ENCODE measurements at places on chromosomes 5 and 9.

- no peak for DNase-seq
Measured at GRCh38 chr5:2300421-2300820, 417.7 kb upstream of the IRX4 start.

GRCh38 chr5:148733601-148734438, 79.5 kb upstream of the HTR4 start:
- DNase-seq, result peak; percentile 25

- DNase-seq, result no peak
Measured at GRCh38 chr5:10333154-10334006, 20.1 kb upstream of the MARCHF6 start.

GRCh38 chr9:82490019-82490499, 501.5 kb downstream of the SPATA31D1 start:
- DNase-seq, result no peak

DNA sequence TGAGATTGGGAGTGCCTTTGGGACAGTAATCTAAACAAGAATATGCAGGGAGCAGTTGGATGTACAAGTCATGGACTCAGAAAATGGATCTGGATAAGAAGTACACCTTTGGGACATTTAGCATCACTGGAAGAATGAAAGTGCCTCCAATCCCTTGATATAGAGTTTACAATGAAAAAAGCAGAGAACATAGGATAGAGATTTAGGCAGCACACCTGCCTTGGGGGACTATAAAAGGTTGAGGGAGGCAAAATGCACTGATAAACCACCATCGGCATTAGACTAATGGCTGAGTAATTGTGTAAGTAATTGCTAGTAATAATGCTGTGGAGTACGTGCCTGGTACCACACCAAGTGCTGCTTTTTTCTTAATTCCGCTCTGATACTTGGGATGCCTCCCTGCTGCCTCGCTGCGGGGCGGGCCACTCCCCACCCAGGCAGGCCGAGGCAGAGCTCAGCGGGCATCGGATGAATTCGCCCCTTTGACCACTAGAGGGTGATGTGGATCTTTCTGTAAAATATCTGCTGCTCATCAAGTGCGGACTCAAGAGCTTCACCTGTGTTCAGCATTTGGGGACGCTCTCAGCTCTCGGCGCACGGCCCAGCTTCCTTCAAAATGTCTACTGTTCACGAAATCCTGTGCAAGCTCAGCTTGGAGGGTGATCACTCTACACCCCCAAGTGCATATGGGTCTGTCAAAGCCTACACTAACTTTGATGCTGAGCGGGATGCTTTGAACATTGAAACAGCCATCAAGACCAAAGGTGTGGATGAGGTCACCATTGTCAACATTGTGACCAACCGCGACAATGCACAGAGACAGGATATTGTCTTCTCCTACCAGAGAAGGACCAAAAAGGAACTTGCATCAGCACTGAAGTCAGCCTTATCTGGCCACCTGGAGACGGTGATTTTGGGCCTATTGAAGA, 99.9 kb downstream of the ANKRD18B start:
- peak; percentile 60 for DNase-seq

GRCh38 chr5:138975098-138975847, 100.1 kb upstream of the LRRTM2 start:
- no peak for DNase-seq

DNA sequence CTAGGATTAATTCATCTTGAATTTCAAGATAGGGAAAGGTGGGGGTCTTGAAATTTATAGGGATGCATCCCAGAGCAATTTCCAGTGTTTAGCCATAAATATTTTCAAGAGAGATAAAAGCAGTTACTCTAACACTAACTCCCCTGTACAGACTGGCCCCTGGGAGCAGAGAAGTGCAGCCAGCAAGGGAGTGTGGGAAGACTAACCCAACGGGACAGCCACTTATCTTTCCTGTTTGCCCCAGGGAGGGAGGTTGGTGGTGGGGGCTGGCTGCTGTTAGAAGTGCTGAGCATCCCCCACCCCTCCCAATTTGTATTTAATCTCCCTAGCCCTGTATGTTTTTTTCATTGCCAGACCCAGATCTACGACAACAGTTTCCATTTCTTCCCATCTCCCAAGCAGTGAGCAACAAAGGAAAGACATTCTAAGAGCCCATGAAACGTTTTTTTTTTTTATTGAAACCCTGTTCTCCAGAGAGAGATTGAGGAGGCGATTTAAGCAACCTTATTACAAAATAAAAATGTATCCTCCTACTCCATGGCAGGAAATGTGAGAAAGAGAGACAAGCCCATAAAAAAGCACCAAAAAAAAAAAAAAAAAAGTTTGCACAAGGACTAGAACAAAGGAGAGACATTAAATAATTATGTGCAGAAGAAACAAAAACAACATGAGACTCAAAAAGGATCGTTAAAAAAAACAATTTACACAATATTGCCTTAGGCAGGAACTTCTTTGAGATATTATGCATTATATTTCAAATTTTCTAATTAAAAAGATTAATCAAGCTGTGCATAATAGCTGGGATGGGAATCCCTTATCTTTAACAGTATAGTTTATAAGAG, 343.4 kb downstream of the ARHGEF28 start:
- no peak for DNase-seq

GRCh38 chr5:73674669-73675004, 48.6 kb downstream of the ARHGEF28 start:
- DNase-seq, result no peak

DNA sequence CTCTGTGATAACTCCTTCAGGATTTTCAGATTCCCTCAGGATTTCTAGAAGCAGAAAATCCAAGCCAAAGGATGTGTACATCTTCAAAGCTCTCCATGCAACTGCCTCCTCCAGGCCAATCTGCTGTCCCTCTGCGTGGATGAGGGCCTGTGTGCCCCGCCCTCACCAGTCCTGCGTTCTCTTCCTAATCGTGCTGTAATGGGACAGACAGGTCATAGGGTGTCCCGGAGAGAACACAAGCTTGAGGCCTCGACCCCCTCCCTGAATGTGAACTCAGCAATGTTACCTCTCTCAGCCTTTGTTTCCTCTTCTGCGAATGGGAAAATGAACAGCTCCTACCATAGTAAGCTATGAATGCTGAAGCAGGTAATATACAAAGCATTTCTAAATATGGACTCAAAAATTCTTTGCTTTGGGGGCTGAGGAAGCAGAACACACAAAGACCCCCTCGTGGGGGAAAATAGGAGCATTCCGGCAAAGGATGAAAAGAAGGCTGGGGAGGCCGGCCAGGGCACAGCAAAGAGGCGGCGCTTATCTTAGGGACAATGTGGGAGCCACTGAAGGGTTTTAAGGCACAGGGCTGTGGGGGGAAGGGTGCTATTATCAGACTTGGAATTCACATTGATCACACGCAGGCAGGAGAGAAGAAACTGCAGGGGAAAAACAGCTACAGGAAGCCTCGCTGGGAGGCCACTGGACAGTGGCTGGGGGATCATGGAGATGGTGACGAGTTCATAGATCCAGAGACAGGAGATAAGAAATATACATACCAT, 57.2 kb upstream of the FBXW11 start:
- DNase-seq, result no peak

DNA sequence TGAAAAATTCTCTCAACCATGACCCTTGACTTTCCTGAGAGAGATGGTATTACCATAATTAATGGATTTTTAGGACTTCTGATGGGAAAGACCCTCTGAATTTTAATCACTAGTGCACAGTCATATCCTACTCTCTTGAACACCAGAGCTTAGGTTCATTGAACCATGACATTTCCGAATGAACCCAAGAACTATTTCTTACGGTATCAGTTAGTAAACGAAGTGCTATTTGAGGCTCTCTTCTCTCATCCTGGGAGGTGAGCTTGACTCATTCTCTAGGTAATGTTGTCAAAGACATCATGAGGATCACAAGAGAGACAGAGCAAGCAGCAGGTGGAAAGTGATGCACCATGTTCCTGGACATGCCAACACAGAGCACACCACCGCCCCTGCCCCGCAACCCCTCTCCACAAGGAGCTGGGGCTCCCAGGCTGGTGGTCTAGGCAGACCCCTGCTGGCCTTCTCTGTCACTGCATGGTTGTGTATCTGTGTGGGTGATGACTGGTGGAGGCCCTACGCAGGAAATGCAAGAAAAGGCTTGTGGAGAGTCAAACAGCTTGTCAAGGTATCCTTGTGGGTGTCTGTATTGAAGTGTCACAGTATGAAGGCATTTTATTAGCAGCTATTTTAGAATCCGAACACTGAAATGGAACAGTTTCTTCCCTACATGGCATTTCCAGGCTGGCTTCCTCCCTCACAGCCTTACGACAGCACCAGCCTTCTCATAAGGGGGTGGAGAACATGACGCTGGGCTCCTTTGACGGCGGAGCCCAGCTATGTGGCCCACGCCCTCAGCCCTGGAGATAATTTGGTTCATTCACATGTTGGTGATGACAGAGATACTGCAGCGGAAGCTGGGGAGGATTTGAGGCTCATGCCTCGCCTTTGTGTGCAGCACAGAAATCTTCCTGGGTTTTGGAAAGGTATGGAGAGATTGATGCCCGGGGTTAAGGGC, 297.6 kb downstream of the NTRK2 start:
- no peak for DNase-seq

Measured in GDM1 (cell line).